ENCODE measurements at places on chromosomes 5 and 9. TPM values are rescaled to one million over a fixed set of nuclear protein-coding genes. Genes with fewer than 3 reads are reported as not detected.

QRFP gene
- polyA plus RNA-seq: 0.47 TPM

- DNase-seq: no peak
Measured at GRCh38 chr5:10636363-10637142, 72.7 kb downstream of the ANKRD33B start.

DNA sequence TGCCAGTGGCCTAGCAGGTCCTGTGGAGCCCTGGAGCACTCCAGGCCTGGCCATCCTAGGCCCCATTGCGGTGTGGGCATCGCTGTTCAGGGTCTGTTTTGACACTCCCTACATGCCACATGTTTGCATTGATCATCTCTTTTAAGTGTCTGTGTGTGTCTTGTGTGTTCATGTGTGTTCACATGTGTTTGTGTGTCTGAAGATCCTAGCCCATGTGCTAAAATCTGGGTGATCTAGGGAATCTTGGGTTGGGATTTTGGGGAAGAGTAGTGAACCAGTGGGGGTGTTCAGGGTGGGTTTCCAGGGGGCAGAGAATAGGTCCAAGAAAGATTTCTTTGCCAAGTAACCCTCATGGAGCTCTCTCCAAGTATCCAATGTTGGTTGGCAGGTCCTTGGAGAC, 8.4 kb downstream of the PSD2 start:
- no peak for DNase-seq

CHSY3 gene
- 5.4 TPM for polyA plus RNA-seq

DNA sequence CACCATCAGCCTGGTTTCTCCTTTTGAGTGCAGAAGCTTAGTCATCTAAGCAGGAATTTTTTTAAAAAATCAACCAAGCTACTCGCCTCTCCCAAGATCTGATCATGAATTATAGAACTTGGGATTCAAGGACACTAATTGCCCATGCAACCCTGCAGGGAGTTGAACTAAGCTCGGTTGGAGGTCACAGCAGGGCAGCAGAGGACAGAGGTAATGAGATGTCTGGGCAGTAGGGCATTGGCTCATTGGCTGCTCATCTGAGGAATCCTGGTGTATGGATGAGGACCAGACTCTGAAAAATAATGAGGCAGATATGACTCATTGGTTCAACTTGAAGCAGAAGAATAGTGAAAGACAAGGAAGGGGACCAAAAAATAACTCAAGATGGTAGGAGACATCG, 111.8 kb upstream of the TLE1 start:
- no peak for DNase-seq

WDR41 gene
- 57.3 TPM for polyA plus RNA-seq

TRIM36 gene
- polyA plus RNA-seq: 2.2 TPM

SEMA5A gene
- polyA plus RNA-seq: 40.9 TPM

DNA sequence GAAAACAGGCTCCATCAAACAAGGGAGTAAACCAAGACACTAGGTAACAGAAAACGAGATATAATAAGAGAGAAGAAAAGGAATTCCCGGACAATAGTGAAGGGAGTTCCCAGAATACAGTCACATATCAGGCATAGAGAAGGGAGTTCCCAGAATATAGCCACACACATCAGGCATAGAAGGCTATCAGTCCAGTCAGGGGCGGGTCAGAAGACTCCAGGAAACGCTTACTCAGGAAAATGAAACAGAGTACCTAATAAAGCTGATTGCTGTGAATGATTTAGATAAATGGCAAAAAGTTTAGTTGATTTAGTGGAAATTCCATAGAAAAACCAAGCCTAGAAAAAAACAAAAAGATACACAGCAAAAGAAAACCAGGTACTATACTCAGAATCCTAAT, 4.9 kb downstream of the TOMM5 start:
- no peak for DNase-seq

DNA sequence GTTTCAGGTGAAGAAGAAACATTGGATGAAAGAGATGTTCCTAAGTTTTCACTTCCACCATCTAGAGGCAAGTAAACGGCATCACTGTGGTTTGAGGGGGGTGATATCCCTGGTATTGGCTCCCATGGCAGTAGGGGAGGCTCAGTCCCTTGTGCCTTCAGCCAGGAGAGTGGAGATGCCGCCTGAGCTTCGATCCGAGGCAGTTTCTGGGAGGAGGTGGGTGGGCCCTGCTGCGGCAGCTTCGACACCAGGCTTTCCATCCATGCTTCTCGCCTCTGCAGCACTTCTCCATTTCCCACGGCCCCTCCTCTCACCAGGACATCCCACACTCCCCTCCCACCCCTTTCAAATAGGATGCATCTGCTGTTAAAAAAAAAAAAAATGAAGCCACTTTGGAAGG, 258.3 kb downstream of the GADD45G start:
- no peak for DNase-seq

HMCN2 gene
- 0.89 TPM for polyA plus RNA-seq

DNA sequence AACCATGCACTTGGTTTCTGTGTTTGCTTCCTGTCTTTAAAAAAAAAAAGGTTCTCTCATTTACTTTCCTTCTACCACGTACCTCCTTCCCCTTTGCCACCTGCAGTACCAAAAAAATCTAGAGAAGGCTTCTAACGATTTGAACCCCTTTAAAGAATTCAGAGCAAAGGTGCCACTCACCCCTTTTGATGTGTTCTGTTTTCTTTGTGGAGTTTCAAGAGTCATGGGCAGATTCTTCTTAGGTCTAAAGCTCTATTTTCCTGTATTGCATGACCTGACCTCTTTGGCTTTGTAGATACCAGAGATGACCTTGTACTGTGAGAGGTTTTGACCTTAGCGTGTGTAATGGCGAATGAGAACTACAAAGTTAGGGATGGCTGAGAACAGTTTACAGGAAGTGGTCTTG, 29.0 kb downstream of the TXNDC8 start:
- no peak for DNase-seq

GRCh38 chr5:78993165-78993564, 8.1 kb upstream of the ARSB start:
- no peak for DNase-seq

DNA sequence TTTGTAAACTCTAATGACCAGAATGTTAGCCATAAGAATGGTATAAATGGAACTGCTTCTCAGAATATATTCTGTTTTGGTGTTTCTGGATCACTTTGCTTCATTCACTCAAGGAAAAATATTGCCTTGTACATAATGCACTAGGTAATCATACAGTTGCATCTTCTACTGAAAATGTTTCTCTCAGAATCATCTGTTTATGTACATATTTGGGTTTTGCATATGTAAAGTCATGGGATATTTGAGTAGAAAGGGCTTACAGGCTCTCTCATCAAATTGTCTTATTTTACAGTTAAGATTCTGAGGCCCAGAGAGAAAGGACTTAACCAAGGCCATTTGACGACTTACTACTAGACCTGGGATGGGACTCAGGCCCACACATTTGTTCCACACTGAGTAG, 97.8 kb upstream of the PALM2AKAP2 start:
- DNase-seq: no peak

C5orf24 gene
- 107 TPM for polyA plus RNA-seq

SLC6A18 gene
- polyA plus RNA-seq: 1.5 TPM

GRCh38 chr5:179880066-179880650, 21.5 kb upstream of the MRNIP start:
- DNase-seq: no peak

DNA sequence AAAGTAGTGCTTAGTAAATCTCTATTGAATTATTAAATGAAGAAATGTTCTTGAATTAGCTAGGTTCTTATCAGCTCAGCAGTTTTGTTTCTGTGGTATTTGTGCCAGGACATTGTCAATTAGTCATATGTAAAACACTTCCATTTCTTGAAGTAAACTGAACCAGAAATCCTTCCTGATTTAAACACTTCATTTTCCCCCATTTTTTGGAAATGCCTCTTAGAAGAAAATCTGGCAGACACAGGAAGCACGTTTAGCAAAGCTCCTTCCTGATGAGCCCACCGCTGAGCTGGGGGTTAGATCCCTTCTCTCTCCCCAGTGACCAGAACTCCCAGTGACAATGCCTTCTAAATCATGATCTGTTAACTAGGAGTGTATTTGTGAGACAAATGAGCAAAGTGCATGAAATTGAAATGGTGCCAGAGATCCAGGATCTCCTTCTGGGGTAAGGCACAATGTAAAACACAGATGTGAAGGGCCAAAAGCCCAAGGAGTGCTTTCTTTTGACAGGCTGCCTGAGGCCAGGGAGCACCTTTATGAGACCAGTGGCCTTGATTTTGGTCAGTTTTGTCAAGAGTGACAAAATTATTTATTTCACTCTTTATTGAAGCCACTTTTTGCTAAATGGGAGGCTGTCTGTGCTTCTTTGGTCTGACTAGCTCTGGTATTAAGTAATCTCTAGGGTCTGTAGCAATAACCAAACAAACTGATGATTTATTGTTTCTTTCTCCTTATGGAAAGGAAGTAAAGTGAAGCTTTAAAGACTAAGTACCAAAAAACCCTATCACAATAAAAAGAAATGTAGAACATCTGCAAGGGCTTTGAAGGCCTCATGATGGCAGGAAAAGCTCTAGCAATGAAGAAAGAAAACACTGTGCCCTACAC, 25.5 kb upstream of the RUSC2 start:
- no peak for DNase-seq

OBP2B gene
- not detected for polyA plus RNA-seq

LRRC19 gene
- polyA plus RNA-seq: 13.4 TPM

- DNase-seq: no peak
Measured at GRCh38 chr5:130052752-130053151, 148.5 kb downstream of the CHSY3 start.

- DNase-seq: no peak
Measured at GRCh38 chr5:35859101-35859661, 2.5 kb downstream of the IL7R start.

DNA sequence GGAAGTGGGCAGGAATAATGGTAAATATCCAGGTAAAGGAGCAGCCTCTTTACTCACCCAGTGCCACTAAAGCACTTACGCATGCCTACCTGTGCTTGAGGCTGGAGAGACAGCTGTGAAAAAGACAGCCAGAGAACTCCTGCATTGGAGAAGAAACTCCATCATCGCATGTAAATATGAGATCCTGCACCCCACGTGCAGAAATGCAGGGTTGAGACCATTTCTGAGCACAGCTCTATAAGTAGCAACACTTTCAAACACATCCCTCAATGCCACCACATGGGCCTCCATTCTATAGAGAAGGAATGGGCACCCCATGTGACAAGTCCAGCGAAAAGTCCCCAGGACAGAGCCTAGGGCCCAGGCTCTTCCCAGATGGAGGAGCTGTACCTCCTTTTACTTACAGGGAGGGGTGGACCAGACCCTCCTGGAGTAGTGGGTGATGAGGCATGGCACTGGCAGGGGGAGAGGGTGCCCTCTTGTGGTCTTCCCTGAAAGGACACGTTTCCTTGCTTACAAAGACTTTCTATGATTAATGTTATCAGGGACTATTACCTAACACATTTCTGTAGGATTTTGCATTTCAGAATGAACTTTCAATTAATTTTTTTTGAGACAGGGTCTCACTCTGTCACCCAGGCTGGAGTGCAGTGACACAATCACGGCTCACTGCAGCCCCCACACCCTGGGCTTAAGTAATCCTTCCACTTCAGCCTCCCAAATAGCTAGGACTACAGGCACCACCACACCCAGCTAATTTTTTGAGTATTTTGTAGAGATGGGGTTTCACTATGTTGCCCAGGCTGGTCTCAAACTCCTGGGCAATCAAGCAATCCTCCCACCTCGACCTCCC, 55.3 kb upstream of the IL17B start:
- no peak for DNase-seq

SH3RF2 gene
- polyA plus RNA-seq: 4.2 TPM

SQSTM1 gene
- polyA plus RNA-seq: 96.5 TPM

PLCXD3 gene
- polyA plus RNA-seq: 0.47 TPM

PPP3R2 gene
- 0.10 TPM for polyA plus RNA-seq

DAB2 gene
- 216 TPM for polyA plus RNA-seq

GRCh38 chr5:150077996-150078801, 8.2 kb downstream of the CSF1R start:
- DNase-seq: no peak

- no peak for DNase-seq
Measured at GRCh38 chr5:31913808-31914207, 260.3 kb downstream of the GOLPH3 start.

- no peak for DNase-seq
Measured at GRCh38 chr9:127825319-127826051, 22.8 kb downstream of the FPGS start.

DNAJA1 gene
- polyA plus RNA-seq: 269 TPM

- DNase-seq: no peak
Measured at GRCh38 chr9:37523916-37524315, 38.2 kb downstream of the POLR1E start.

- no peak for DNase-seq
Measured at GRCh38 chr9:88725300-88726019, 190.5 kb downstream of the NXNL2 start.

SDHA gene
- polyA plus RNA-seq: 138 TPM

SV2C gene
- polyA plus RNA-seq: 0.10 TPM

GRCh38 chr9:87713988-87714330, 12.0 kb upstream of the CTSL start:
- DNase-seq: no peak

PRSS3 gene
- 1.1 TPM for polyA plus RNA-seq

RNF183 gene
- 6.6 TPM for polyA plus RNA-seq

DNA sequence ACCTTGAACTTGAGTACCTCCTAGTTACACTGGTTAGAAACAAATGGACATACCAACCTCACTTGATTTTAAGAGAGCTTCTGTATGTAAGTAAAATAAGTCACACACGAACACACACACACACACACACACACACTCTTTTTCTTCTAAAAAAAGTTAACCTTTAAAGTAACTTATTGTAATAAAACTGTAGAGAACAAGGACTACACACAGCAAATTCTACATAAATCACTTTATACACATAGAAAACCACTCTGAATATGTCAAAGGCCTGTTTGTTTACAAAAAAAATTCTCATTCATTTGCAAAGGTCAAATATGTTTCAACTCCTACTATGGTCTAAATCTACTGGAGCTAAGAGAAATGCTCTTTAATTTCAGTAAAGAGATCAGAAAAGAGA, 29.1 kb downstream of the GIN1 start:
- no peak for DNase-seq

- no peak for DNase-seq
Measured at GRCh38 chr5:39164529-39165402, 54.6 kb downstream of the FYB1 start.

ARL10 gene
- polyA plus RNA-seq: 10.0 TPM

GRCh38 chr9:136172412-136173079, 32.4 kb downstream of the LHX3 start:
- no peak for DNase-seq

- no peak for DNase-seq
Measured at GRCh38 chr9:3447788-3448187, 78.0 kb downstream of the RFX3 start.

- no peak for DNase-seq
Measured at GRCh38 chr9:33202552-33203201, 35.5 kb upstream of the B4GALT1 start.

GRCh38 chr9:120701248-120701647, 13.0 kb downstream of the MEGF9 start:
- DNase-seq: no peak

GRCh38 chr5:124203303-124203702, 543.1 kb downstream of the ZNF608 start:
- DNase-seq: no peak

- DNase-seq: no peak
Measured at GRCh38 chr5:4700871-4701270, 439.3 kb upstream of the ADAMTS16 start.
